ENCODE measurements at places on chromosomes 13 and 19.

DNA sequence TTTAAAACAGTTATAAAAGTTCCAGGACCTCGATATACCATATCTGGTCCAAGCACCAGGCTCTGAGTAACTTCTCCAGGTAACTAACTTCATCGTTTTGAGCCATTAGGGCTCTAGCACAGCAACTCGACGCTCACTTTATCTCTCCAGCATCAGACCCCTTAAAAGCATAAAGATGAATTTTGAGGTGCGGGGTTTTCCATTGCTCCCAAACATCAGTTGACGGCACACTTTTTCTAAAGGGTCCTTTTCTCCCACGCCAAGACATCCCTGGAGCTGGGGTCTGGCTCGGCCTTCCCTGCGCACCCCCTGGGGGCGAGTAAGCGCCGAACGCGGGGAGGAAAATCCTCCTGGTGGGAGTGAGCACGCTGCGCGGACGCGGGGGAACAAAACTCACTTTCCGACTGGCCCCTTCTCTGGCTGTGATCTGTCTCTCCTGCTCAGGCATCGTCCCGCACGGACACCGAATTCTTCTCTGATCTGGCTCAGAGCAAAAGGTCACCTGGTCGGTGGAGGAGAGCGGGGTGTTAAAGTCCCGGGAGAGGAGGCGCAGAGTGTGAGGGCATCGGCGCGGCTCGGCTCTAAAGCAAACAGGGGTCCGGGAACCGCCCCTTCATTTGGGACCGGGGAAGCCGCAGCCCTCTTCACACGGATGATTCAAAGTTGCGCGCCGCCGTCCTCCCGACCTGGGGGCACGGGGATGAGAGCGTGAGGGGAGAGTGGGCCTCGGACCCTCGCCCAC, at the start of gene ATP7B:
ATP7B (minus strand) TSS at position 561 of the 742 bp plus-strand sequence; CDS start at position 448, 113 bp downstream.
- DNase-seq = no peak

- DNase-seq = peak; percentile 64
Measured at GRCh38 chr13:104170980-104171555, 1104.9 kb upstream of the SLC10A2 start.

GRCh38 chr19:639253-640160, at the start of gene FGF22:
FGF22 (plus strand) TSS chr19:639879; CDS start chr19:639926, 47 bp downstream.
- peak; percentile 48 for DNase-seq

- no peak for DNase-seq
Measured at GRCh38 chr13:102757006-102757405, 16.6 kb downstream of the TEX30 start.
